ENCODE measurements at places on chromosomes 3 and 15. TPM values are rescaled to one million over a fixed set of nuclear protein-coding genes. Genes with fewer than 3 reads are reported as not detected.
A peak's percentile ranks its signal among the peaks of the same experiment; 100 is the strongest.

GRCh38 chr3:129305592-129306091, 27.0 kb downstream of the HMCES start:
- H3K27ac ChIP-seq, result peak overlapping the region; percentile 87
- DNase-seq, result peak; percentile 99
- H3K4me1 ChIP-seq, result peaks cover 9% of the 10 kb centered on the region

DNA sequence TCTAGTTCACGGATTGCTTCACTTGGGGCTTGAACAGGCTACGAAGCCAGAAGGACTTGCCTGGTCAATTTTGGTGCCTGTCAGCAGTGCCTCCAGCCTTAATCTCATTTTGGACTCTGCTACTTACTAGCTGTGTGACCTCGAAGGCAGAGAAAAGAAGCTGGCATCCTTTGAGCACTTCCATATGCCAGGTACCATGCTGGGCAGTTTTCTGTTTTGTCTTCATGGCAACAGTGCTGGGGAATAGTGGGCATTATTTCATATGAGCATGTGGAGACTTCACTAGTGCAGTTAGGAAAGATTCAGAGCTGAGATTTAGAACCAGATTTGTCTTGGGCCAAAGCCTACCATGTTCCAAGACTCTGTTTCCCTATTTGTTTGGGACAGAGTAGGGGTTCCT, 92.2 kb downstream of the LRTM1 start:
- no peaks in the 10 kb centered on the region for H3K36me3 ChIP-seq
- peak overlapping the region; percentile 89 for H3K27ac ChIP-seq
- H3K27me3 ChIP-seq, result no peaks in the 10 kb centered on the region
- no peak for DNase-seq

DNA sequence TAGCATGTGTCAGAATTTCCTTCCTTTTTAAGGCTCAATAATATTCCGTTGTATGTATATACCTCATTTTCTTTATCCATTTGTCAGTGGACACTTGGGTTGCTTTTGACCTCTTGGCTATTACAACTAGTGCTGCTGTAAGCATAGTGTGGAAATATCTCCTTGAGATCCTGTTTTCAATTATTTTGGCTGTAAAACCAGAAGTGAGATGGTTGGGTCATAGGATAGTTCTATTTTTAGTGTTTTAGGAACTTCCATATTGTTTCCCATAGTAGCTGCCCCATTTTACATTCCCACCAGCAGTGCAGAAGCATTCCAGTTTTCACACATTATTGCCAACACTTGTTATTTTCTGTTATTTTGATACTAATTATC, 70.4 kb upstream of the C15orf39 start:
- no peaks in the 10 kb centered on the region for H3K4me1 ChIP-seq
- no peak overlapping the region for H3K27ac ChIP-seq
- no peaks in the 10 kb centered on the region for H3K36me3 ChIP-seq
- DNase-seq, result no peak
- H3K27me3 ChIP-seq, result no peaks in the 10 kb centered on the region

- no peak overlapping the region for H3K4me3 ChIP-seq
- H3K4me1 ChIP-seq, result no peaks in the 10 kb centered on the region
- no peaks in the 10 kb centered on the region for H3K27me3 ChIP-seq
- no peak for DNase-seq
These were observed 25.6 kb downstream of the HACD2 start for GRCh38 chr3:123559040-123559861.

- H3K27ac ChIP-seq, result no peak overlapping the region
- H3K27me3 ChIP-seq, result no peaks in the 10 kb centered on the region
- H3K36me3 ChIP-seq, result no peaks in the 10 kb centered on the region
- H3K4me3 ChIP-seq, result no peak overlapping the region
- H3K4me1 ChIP-seq, result no peaks in the 10 kb centered on the region
These were observed 155.9 kb upstream of the FEZF2 start for GRCh38 chr3:62529230-62529629.

DNA sequence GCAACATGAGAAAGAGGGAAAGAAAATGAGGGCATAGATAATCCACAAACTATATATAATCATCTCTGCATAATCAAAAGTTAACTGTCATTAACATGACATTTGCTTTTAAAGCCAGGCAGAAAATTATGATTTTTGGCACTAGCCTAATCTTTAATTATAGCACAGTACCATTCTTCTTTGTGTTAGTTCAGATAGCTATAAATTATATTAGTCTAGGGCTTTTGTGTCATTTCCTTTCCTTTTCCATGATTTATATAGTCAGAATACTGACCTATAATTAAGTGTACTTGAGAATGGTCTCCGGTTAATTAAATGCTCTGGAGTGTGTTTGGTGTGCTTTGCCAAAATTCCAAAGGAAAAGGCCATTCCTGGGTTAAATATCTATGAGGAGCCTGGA, 441.9 kb upstream of the THRB start:
- no peaks in the 10 kb centered on the region for H3K27me3 ChIP-seq
- H3K4me3 ChIP-seq, result no peak overlapping the region
- H3K4me1 ChIP-seq, result no peaks in the 10 kb centered on the region

GRCh38 chr3:98731720-98732285, 31.3 kb upstream of the ST3GAL6 start:
- peak; percentile 14 for DNase-seq
- peak overlapping the region; percentile 92 for H3K27ac ChIP-seq
- H3K27me3 ChIP-seq, result no peaks in the 10 kb centered on the region
- no peaks in the 10 kb centered on the region for H3K4me1 ChIP-seq
- H3K36me3 ChIP-seq, result no peaks in the 10 kb centered on the region

- no peak overlapping the region for H3K4me3 ChIP-seq
- no peak overlapping the region for H3K27ac ChIP-seq
These were observed 369.3 kb downstream of the LPP start for GRCh38 chr3:188523291-188523690.

- no peaks in the 10 kb centered on the region for H3K4me1 ChIP-seq
- no peak overlapping the region for H3K27ac ChIP-seq
- DNase-seq, result no peak
- H3K27me3 ChIP-seq, result no peaks in the 10 kb centered on the region
These were observed 325.7 kb downstream of the OTOL1 start for GRCh38 chr3:161822291-161822690.

GRCh38 chr3:151327571-151328198, 1.7 kb downstream of the P2RY13 start:
- no peaks in the 10 kb centered on the region for H3K36me3 ChIP-seq
- no peaks in the 10 kb centered on the region for H3K4me1 ChIP-seq
- H3K27me3 ChIP-seq, result no peaks in the 10 kb centered on the region
- no peak overlapping the region for H3K27ac ChIP-seq
- DNase-seq, result no peak
- no peak overlapping the region for H3K4me3 ChIP-seq

- H3K36me3 ChIP-seq, result no peaks in the 10 kb centered on the region
- H3K27ac ChIP-seq, result no peak overlapping the region
- no peaks in the 10 kb centered on the region for H3K27me3 ChIP-seq
- peak; percentile 5 for DNase-seq
- peaks cover 9% of the 10 kb centered on the region for H3K4me1 ChIP-seq
These were observed 114.5 kb upstream of the GOLGA8J start for GRCh38 chr15:29968099-29968894.

UACA gene
- 119 TPM for total RNA-seq

ITIH1 gene
- not detected for total RNA-seq

CILP gene
- 17.6 TPM for total RNA-seq

PPCDC gene
- total RNA-seq, result 31.2 TPM

CCDC13 gene
- 5.2 TPM for total RNA-seq

SLC6A11 gene
- total RNA-seq, result not detected

All from thyroid gland (tissue), 4 donors.